ENCODE measurements at places on chromosomes 5 and 9.

DNA sequence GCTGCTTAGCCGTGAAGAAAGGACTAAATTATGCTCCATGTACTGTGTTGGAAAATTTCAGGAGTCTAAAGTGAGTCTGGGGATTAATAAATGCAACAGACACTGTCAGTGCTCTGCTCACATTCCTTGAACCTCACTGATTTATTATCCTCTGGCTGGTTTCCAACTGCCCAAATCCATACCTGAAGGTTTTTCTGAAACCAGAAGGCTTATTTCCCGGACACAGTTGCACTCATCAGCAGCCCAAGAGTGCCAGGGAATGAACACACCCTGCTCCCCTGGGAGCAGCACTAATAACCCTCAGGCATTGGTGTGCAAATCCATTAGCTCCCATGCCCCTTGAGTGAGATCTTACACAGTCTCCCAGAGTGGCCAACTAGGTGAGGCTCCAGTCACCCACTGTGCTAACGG, 38.7 kb downstream of the F2R start:
- no peak for DNase-seq

DNA sequence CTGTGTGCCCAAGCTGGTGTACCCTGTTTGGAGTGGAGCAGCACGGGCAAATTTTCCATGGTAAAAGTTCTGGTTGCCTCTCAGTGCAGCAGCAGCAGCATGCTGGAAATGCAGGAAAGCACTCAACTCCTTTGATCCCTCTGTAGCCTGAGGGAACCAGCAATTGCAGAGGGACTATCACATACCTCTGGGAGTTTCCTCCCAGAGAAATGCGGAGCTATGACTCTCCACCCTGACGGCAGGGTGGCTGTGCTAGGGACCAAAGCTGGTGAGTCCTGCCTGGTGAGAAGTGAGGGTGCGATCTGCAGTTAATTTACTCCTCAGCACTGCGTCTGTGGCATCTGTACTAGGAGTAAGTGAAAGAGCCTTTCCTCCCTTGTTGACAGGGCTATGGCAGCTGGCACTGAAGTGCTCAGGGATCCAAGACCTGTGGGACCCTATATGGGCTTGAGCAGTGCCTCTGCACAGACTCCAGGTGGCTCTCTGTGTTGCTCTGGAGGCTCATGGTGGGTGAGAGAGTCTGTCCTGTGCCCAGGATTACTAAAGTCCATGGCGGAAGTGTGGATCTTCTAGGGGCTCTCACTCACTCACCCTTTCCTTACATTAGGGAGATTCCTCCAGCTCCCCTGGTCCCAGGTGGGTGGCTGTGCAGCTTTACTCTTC, 601.2 kb upstream of the TYRP1 start:
- no peak for DNase-seq

- DNase-seq, result no peak
Measured at GRCh38 chr5:111722140-111722539, 34.9 kb downstream of the NREP start.

GRCh38 chr5:134439210-134439654, 27.6 kb upstream of the CDKN2AIPNL start:
- DNase-seq, result no peak

GRCh38 chr9:35136866-35137265, 21.2 kb upstream of the ATOSB start:
- DNase-seq, result no peak

DNA sequence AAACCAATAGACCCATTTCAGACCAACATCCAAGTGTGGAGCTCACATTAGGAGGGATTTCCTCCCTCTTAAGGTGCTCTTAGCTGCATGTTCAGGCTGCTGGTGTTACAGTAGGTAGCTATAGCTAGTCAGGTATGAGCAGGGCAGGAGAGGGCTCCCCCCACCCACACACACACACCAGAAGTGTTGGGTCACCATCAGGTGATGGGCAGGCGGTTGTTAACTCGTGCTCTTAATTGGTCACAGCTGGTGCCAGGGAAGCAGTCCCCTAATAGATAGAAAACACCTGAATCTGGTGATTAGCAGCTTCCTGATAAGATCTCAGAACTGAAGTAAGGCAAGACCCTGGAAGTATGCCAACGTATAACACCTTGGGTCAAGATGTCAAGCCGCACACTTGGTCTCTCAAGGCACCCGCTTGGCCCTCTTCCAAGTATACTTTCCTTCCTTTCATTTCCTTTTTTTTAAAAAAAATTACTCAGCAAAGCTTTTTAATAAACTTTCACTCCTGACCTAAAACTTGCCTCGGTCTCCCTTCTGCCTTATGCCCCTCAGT, 532.4 kb downstream of the DNAH5 start:
- no peak for DNase-seq

GRCh38 chr9:18893046-18893445, 140.0 kb downstream of the SAXO1 start:
- no peak for DNase-seq
